ENCODE measurements at places on chromosomes 12 and 14.

DNA sequence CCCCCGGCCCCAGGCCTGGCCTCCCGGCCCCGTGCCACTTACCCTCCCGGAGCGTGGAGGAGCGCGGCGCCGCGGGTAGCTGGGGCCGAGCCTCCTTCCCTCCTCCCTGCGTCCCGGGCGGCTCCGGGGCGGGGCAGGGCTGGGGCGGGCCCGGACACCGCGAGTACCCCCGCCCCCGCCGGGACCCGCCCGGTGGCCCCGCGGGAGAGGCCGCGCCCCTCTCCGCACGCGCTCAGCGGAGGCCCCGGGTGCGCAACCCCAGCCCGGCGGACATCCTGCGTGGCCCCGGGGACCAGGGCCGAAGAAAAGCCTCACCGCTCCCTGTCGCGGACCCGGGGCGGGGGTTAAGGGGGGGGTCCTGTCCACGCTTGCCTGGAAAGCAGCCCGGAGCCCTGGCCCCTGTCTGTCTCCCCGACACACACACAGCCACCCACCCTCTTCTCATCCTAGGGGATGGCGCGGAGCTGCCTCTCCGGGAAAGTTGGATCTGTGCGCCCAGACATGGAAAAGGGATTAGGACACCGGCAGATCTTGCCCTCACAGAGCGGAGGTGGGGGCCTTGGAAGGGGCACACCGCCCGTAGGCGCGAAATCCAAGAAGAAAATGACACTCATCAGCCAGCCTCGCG lies at the start of gene SYNE3:
SYNE3 (minus strand) TSS at position 97 of the 628 bp plus-strand sequence. CDS start 40,829 bp downstream, outside the sequence.
- DNase-seq: no peak

- no peak for DNase-seq
These were observed 9.8 kb downstream of the CPNE6 start for GRCh38 chr14:24080888-24081738.

DNA sequence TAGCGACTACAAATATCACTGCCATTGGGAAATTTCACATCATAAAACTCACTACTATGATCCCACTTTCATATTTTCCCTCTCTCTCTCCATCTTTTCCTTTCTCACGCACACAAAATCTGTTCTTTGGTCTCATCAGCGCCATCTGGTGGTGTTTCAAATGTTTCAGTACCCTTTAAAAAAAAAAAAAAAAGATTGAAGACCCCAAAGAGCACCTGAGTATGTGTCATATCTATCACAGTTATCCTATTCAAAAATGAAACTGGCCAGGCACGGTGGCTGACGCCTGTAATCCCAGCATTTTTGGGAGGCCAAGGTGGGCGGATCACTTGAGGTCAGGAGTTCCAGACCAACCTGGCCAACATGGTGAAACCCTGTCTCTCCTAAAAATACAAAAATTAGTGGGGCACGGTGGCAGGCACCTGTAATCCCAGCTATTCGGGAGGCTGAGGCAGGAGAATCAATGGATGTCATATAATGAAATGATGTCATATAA lies 72.4 kb downstream of the TTC9 start:
- DNase-seq: peak; percentile 47

- no peak for DNase-seq
These were observed 11.6 kb downstream of the RNASE10 start for GRCh38 chr14:20516921-20517320.

DNA sequence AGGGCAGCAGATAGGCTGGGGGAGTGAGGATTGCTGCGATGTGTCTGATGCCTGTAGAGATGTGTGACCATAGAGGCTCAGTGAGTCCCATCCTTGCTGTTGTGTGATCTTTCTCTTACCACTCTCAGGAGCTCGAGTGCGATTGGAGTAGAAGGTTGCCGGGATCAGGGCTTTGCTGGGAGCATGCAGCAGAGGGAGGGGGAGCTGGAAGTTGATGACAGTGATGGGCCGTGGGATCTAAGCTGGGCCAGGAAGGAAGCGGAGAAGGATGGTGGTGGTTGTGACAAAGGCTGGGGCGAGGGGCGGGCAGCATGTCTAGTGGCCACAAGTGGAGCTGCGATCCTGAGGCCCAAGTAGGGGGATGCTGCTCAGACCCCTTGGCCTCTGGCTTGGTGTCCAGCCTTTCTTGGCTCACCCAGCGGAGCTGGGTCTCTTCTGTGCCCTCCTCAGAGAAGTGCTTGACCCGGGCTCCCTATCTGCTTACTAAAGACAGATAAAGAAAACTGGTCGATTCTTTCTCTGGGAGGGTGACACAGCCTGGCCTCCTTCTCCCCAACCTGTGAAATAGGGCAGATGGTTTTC lies 66.2 kb downstream of the PRMT8 start:
- no peak for DNase-seq

- DNase-seq: peak; percentile 33
These were observed 288.5 kb upstream of the G2E3 start for GRCh38 chr14:30270200-30271161.

GRCh38 chr12:67626156-67626555 lies 22.4 kb upstream of the DYRK2 start:
- no peak for DNase-seq

DNA sequence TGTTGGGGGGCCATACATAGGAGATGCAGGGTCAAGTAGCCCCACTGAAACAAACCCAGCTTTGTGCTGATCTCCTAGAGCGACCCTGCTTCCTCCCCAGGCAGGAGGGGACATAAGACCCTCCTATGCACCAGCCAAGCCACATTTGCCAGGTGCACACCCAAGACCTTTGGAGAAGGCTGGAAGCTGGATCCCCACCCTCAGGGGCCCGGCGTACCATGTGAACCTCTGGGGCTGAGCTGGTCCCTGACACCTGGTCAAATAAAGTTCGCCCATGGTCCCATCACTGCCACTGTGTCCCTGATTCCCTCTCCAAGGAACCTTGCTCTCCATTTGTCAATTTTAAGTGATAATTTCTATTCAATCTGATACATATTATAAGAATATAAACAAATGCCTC lies 162.1 kb upstream of the VASH1 start:
- DNase-seq: no peak

GRCh38 chr12:116055895-116056607 lies 221.4 kb downstream of the MED13L start:
- DNase-seq: no peak

- no peak for DNase-seq
These were observed 115.5 kb downstream of the DYRK2 start for GRCh38 chr12:67764055-67764454.

DNA sequence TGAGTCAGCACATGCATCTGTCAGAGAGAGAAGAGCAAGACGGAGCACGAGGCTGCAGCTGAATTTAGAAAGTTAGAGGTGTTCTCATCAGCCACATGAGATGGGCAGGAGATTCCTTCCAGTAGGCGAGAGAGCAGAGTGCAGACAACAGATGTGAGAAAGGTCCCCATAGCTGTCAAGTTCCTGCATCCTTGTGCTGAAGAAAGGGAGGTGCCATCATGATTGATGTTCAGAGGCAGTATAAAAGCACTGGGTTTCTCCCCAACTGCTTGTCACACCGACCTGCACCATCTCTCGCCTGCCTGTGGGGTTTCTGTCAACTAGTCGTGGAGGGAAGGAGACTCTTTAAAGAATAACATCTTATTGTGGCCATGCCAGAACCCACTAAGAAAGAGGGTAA lies at the start of gene MYBPC1:
MYBPC1 (plus strand) TSS at position 272 of the 400 bp plus-strand sequence; CDS start at position 372, 100 bp downstream.
- DNase-seq: no peak

GRCh38 chr14:101622251-101623076 lies 61.2 kb downstream of the DIO3 start:
- no peak for DNase-seq

DNA sequence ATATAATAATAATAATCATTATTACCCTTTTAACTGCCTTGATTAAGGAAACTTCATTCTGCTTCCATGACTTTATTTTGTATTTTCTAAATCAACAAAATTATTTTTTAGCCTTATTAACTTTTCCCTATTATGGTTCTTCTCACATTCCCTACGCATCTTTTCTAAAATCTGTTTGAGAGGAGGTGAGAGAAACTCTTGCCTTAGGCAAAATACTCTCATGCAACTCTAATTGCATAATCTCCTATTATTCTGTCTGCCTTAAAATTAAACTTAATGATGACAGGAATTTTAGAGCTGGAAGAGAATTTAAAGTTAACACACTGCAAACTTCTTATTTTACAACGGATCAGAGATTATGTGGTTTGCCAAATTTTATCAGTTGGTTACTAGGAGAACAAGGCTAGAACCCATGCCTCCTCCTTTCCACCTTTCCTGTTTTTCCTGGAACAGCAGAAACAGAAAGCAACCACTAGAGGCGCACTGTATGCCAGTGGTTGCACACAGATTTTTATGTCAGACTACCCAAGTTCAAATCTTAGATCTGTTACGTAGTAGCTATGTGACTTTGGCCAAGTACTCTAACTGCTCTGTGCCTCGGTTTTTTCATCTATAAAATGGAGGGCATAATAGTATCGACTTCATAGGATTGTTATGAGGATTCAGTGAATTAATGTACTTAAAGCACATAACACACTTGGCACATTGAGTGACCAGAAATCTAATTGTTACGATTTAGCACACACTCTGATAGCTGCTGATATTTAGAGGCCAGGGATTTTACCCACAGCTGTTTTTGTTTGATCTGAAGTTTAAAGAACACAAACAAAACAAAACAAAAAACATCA lies 4.3 kb upstream of the BRMS1L start:
- DNase-seq: no peak

GRCh38 chr14:103223818-103224352 lies 100.6 kb downstream of the TNFAIP2 start:
- DNase-seq: no peak

DNA sequence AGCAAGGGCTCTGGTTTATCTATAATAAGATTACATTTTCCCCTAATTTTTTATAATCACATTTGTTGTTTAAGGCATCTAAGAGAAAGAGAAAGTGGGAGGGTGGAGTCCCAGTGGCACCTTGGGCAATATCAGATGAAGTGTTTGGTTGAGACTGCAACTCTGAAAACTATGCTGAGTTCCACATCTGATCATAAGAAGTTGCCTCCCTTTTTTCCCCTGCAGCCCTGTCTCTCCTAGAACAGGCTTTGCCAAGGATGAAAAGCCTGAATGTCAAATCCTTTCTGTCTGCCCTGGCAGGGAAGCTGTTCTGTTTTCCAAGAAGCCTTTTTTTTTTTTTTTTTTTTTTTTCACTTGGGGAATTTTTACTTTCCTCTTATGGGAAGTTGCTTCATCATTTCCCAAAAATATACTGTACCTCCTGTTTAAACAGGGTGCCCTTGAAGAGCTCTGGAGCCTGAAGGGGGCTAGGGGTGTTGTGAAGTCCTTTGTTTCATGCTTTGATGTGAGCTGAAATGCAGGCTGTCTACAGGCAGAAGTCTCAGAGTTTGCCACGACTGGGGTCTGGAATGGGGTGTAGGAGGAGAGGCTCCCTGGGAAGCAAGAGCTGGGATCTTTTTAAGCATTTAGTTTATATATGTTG lies 71.3 kb downstream of the SUSD6 start:
- DNase-seq: no peak

DNA sequence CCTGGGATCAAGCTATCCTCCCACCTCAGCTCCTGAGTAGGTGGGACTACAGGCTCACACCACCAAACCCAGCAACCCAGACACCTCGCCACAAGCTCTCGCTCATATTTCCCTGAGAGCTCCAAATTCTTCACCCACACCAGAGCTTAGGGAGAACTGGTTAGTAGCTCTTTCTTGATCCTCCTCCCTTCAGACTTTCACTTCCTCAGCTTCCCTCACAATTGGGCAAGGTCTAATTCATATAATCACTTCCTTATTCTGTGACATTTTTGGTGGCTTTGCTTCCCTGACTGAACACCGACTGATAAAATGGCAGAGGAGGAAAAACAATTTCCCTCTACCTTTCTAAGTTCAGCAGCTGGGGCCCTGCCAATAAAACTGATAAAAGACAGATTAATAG lies 88.5 kb downstream of the GXYLT1 start:
- DNase-seq: no peak

DNA sequence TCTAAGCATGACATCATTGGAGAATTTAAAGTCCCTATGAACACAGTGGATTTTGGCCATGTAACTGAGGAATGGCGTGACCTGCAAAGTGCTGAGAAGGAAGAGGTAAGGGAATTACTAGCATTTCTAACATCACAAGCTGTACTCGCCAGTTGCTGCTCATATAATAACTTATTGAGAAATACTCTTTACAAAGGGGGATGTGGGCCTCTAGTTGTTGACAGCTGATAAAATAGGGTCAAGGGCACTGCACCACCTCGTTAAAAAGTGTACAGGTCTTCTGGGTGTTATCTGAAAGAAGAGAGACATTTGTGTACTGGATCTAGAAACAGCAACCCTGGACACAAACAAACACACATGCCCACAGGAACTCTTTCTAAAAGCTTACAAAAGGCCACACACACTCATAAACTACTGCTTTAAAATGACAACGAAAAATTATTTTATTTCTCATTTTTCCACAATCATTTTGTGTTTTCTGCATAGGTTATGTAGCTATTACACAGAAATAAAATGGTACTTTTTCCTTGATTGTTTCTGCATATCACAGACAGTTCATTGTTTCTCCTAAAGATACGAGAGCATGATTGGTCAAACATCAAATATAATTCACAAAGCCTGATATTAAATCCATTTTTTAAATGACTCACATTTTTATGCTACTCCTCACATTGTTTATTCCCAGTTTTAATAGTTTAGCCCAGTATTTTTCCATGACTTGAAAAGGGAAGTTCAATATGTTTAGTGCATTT lies 391.1 kb downstream of the PAWR start:
- no peak for DNase-seq
